Urothelium cell line (cell line): ENCODE measurements at places on chromosomes 7 and 10.
A peak's percentile ranks its signal among the peaks of the same experiment; 100 is the strongest.

GRCh38 chr10:92328993-92329392 lies 38.0 kb downstream of the MARCHF5 start:
- DNase-seq, result no peak

GRCh38 chr10:103480521-103480920 lies 1.5 kb upstream of the CALHM3 start:
- DNase-seq, result no peak

DNA sequence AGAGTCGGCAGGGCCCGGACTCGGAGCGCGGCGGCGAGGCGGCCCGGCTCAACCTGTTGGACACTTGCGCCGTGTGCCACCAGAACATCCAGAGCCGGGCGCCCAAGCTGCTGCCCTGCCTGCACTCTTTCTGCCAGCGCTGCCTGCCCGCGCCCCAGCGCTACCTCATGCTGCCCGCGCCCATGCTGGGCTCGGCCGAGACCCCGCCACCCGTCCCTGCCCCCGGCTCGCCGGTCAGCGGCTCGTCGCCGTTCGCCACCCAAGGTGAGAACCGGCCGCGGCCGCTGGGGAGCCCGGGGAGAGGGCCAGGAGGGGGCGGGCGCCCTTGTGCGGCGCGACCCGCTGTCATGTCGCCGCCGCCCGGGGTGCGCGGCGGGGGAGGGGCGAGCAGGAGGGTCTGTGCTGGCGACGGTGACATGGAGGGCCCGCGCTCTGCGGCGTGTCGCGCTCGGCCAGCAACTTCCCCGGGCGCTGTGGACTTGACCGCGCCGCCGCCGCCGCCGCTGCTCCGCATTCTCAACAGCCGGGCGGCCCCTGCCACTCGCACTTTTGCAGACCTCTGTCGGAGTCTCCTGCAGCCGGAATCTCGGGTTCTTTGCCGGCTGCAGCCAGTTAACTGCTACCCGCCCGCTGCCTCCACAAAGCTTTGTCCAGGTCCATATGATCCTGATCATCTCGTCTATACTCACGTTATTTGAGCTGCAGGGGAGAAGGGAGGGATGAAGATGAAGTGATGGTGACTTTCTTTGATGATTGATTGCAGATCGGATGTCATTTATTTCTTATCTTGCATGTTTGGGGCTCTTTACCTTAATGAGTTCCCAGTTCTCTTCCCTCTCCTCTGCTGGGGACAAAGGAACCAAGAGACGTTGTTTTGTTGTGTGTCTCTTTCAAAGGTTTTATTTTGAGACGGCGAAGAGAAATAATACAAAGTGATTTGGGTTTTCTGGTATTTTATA lies 869 bp downstream of the TRIM24 start:
- DNase-seq, result peak; percentile 27

- no peak for DNase-seq
Measured at GRCh38 chr7:22411977-22412693, 55.2 kb upstream of the RAPGEF5 start.
